ENCODE measurements at places on chromosomes 6 and 20. TPM values are rescaled to one million over a fixed set of nuclear protein-coding genes. Genes with fewer than 3 reads are reported as not detected.

Gene RAD21L1
- total RNA-seq: not detected

Gene PRICKLE4
- total RNA-seq: 3.6 TPM

Gene STMND1
- total RNA-seq: not detected

Gene GABRR2
- total RNA-seq: 1.4 TPM

Gene NKAIN2
- 37.9 TPM for total RNA-seq

Gene RING1
- total RNA-seq: 44.5 TPM

Gene GPR6
- not detected for total RNA-seq

Gene SPACA1
- not detected for total RNA-seq

Gene SLCO4A1
- total RNA-seq: not detected

Gene TMEM14B
- total RNA-seq: 65.9 TPM

Gene IBTK
- 30.7 TPM for total RNA-seq

Gene C6orf141
- total RNA-seq: not detected

Gene DDX43
- total RNA-seq: not detected

Gene WFDC2
- not detected for total RNA-seq

Gene FAM229B
- 27.9 TPM for total RNA-seq

Gene PI16
- total RNA-seq: 0.15 TPM

Gene EIF2S2
- total RNA-seq: 152 TPM

Gene HAO1
- total RNA-seq: not detected

Gene DEFB121
- total RNA-seq: not detected

Gene NAA20
- 44.9 TPM for total RNA-seq

Gene HLA-DOA
- total RNA-seq: not detected

Gene CENPW
- 12.1 TPM for total RNA-seq

Gene CST4
- total RNA-seq: not detected

Gene EPPIN
- total RNA-seq: not detected

Gene ZNF311
- total RNA-seq: 0.52 TPM

Gene STK38
- 65.1 TPM for total RNA-seq

Gene HLA-DRA
- total RNA-seq: not detected

Gene HMGCLL1
- 0.17 TPM for total RNA-seq

Gene PLAGL2
- total RNA-seq: 16.4 TPM

Gene SMAP1
- 27.1 TPM for total RNA-seq

Gene IL17F
- total RNA-seq: not detected

Gene CTAGE9
- total RNA-seq: not detected

Gene ASIP
- total RNA-seq: not detected

Gene BFSP1
- 11.7 TPM for total RNA-seq

Gene FAXC
- total RNA-seq: 8.0 TPM

Gene MCCD1
- total RNA-seq: not detected

Gene UNC5CL
- 0.36 TPM for total RNA-seq

Gene UBD
- total RNA-seq: not detected

Gene SLC17A3
- total RNA-seq: not detected

Gene BICRAL
- 9.7 TPM for total RNA-seq

Gene CEP162
- total RNA-seq: 10.1 TPM

Gene UQCC2
- 67.6 TPM for total RNA-seq

Gene DHX16
- 29.6 TPM for total RNA-seq

Gene SLC4A11
- total RNA-seq: 4.9 TPM

Gene BMP7
- total RNA-seq: not detected

Gene MYT1
- total RNA-seq: not detected

Data from chondrocyte (in vitro differentiated cells).